ENCODE measurements at places on chromosomes 3 and 15.

DNA sequence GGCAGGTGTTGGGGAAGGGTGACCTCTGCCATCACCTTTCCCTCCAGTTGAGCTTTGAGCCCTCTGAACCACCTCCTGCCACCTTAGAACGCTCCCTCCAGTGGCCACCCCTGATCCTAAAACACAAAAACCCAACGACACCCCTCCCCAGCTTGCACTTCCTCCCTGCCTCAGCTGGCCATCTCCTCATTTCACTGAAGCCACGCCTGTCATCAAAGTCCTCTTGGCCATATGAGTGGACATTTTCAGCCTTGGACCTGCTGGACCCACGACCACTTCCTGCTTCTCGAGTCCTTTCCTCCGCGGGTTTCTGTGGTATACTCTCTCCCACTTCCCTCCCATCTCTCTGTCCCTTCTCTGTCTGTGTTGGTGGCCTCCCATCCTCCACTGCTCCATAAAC is 48.5 kb upstream of the NR2C2 start:
- DNase-seq = no peak

GRCh38 chr15:63514531-63514943 is 10.1 kb downstream of the USP3 start:
- no peak for DNase-seq

DNA sequence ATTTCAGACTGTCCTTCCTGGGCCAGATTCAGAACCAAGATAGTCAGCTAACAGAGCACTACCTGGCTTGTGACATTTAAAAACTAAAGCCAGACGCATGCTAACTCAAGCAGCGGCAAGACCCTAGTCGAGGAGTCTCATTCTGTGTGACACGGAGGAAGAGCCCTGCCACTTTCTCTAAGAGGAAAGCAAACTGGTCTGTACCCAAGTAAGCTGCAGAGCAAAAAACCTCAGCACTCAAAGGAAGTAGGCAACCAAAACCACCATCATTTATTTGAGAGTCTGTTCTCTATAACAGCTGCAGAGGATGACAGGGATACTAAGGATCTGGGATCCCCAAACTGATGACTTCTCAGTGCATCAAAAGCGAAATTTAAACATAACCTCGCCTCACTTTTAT is 152.1 kb downstream of the OSBPL10 start:
- no peak for DNase-seq

GRCh38 chr3:81660036-81660435 is 101.4 kb downstream of the GBE1 start:
- DNase-seq = no peak

DNA sequence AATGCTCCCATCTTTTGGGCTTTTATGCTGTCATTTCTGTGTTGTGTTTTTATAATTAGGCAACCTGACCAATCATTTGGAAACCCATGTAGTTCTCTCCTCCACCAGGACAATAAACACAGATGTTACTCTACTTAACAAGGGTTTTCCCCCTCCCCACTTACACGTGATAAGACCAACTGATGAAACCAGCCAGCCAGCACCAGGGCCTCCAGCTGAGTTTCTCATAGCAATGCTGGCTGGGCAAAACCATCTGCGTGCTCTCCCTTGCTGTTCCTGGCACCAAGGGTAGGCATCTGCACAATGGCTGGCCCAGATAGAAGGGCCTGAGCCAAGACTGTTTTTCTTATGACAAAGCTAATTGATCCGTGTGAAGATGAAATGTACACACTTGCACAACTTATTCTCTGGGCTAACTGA is 310.4 kb downstream of the PLCL2 start:
- no peak for DNase-seq

DNA sequence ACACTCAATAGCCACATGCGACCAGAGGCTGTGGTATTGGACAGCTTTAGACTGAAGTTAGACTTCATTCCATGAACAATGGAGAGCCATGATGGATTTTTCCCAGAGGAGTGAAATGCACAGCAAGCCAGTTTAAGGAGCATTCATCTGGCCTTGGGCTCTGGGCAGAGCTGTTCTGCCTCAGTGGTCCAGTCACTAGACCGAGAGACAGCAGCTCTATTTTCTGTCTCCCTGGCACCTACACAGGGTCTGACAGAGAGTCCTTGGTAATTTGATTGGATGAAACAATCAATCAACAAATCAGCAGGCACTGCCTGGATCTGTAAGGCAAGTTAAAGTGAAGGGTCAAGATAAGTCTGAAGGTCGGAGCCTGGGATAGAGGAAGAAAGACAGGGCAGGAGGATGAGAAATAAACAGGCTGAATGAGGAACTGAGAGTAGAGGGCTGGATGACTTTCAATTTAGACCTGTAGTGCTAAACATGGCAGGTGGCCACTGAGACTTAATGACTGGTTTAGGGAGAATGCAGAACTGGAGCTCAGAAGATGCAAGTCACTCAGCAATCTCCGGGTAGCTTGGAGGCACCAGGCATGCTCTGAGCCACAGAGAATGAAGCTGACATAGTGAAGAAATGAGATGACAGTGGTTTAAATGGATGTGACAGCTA is 98.5 kb upstream of the SLC25A36 start:
- DNase-seq = no peak

GRCh38 chr3:16286751-16287543 is 21.9 kb downstream of the OXNAD1 start:
- no peak for DNase-seq

GRCh38 chr3:127998596-127998995 is 53.6 kb upstream of the SEC61A1 start:
- no peak for DNase-seq

DNA sequence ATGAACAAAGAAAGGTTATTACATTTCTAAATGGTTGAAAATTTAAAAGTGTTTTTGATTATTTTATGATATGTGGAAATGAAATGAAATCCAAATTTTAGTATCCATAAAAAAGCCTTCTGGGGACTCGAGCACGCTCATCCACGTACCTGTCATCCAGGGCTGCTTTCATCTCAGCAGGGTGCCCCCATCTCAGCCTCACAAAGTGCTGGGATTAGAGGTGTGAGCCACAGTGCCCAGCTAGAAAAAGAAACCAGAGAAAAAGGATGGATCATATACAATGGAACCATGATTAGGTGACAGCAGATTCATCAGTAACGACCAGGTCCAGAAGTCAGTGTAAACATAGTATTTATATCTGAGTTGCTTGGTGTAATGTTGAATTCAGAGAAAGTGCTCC is 49.7 kb downstream of the STARD5 start:
- DNase-seq = no peak

DNA sequence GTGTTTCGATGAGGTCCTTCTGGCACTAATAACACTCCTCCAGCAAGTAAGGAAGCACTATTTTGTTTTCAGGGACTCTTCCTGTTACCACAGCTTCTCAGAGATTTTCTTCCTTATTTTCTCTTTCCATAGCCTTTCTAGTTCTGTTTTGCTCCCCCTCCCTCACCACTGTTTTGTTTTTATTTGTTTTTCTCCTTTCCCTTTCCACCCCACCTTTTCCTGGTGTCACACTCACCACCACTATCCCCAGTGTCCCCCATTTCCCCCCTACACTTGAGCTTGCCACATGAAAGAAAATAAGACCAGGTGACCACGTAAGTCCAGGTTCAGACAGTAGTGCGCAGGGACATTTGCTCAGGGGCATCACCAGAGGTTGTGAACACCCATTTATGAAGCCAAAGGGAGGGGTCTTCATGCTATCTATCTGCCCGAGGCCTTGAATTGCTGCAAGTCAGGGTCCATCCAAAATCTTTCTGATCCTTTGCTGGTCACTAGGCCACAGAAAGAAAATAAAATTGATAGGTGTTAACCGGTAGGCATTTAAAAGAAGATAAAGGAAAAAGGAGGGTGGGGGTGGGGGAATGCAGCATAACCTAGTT is 1.4 kb upstream of the RFTN1 start:
- no peak for DNase-seq

DNA sequence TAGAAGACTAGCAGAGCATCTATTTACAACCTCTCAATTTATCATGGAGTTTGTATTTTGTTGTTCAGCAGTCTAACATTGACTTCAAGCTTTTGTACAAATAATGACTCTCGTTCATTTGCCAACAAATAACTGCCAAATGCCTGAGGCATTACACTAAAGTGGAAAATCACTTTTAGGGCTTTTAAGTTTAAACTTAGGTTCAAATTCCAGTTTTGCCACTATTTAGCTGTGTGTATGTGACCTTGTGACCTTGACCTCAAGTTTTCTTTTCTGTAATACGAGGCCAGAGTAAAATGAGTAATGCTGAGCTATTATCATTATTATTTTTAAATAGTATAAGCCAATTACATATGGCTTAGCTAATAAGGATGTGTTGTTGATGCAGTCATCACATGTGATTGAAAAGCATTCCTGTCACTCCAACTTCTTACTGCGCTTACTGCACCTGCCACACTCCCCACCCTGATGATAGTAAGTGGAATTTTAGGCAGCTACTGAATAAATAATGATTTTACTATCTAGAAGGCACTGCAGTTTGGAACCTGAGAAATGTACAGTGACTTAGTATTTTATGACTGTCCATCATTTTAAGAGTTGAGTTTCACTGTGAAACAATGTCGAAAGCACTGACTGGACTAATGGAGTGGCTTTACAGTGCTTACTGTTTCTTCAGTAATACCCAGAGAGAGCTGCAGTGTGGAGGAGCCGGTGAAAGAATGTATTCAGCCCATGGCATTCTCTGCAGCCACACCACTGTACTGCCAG is 16.3 kb downstream of the ARL8B start:
- DNase-seq = no peak

- DNase-seq = no peak
These were observed 38.8 kb upstream of the IQSEC1 start for GRCh38 chr3:13111873-13112520.

DNA sequence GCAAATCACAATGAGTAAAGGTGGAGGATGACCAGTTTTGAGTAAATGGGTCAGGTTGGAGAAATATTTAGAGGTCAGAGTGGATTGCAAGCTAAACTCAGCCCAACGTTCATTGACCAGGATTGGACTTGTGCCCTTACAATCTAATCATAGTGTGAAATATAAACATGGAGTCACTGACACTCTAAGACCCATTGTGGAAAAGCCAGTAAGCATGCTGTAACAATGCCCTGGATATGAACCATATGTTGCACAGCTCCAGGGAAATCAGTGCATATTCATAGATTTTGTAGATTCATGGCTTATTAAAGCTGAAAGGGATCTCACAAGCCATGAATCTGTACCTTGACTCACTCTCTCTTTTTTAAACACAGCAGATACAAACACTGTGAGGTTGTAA is 660.2 kb upstream of the LMCD1 start:
- no peak for DNase-seq

DNA sequence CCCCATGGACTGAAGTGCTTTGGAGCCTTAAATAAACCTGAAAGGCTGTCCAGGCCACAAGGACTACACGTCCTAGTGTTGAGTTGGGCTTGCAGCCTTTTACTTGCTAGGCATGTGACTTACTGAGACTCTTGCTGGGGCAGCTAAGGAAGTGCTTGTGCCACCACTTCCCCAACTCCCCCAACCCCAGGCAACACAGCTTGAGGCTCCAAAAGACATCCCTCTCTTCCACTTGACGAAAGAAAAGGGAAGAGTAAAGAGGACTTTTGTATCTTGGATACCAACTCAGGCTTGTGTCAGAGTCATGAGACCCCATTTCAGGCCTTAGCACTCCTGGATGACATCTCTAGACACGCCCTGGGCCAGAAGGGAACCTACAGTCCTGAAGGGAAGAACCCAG is 109.8 kb downstream of the XRN1 start:
- DNase-seq = no peak

- DNase-seq = no peak
These were observed 5.2 kb upstream of the GPR176 start for GRCh38 chr15:39925112-39925842.

- no peak for DNase-seq
These were observed 31.4 kb downstream of the DIPK2A start for GRCh38 chr3:144003051-144003450.

DNA sequence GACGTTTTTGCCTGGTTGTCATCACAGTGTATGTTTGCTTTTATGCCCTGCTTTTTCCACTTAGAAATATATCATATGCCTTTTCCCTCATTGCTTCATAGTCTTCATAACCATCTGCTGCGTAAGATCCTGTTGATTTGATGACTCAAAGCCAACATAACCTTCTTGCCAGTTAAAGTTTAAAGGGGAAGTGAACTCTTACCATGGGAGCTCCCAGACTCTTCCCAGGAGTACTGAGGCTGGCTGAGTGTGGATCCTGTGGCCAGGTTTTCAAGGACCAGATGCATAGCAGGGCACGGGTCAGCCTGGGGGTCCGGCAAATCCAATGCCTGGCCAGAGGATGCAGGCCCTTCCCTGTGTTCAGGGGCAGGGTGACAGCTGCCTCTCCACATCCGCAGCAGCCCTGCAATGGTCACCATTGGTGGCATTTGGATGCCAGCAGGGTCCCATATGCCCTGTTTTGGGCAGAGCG is 42.0 kb upstream of the SACM1L start:
- DNase-seq = no peak

DNA sequence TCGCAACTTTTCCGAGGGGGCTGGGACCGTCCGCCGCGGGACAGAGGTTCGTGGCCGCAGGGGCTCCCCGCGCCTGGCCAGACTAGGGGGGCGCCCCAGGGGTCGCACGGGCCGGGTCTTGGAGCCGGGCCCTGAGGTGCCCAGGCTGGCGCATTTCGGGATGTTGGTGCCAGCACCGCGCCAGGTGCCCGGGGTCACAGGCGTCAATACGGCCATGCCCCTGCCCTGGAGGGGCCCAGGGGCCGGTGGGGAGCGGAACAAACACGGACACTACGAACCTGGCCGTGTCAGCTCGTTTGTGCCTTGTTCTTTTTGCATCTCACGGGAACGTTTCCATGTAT is 366 bp downstream of the TM6SF1 start:
- DNase-seq = no peak

- DNase-seq = no peak
These were observed 62.5 kb upstream of the GBE1 start for GRCh38 chr3:81823882-81824395.

DNA sequence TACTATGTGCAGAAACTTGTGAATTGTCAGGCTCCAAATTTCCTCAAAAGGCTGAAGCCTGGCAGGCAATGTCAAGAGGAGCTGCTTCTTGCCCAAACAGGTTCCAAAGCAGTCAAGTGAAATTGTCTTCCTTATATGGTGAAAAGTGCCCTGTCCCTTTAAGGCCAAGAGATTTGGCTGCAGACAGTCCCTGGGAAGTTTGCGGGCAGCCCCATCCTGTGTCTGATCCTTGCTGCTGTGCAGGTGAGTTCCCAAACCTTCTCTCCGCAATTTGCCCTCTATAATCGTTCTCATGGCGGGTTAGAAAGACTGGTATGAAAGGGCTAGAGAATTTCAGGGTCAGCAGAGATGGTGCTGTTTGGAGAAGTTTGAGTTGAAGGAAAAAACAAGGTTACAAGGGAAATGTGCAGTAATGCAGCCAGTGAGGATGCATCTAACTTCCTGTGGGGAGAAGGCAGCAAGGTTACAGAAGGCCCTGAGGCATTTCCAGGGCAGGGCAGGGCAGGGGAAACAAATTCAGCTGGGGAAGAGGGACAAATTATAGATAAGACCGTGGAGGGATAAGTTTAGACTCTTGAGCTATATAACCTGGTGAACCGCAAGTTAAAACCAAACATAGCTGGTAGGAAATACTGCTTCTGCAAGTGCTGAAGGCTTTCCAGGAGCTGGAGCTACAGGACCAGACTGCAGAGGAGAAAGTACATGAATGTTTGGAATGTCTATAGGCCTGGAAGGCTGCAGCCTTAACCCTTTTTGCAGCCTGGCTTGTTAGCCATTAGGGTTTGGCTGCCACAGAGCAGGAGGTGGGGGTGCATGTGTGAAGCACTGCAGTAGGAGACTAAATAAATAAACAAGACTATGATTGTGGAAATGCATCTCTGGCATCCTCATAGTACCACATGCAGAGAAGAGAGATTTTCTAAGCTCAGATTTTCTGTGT is 256.2 kb upstream of the IL12A start:
- DNase-seq = no peak

GRCh38 chr3:55984626-55985025 is 483.6 kb downstream of the ERC2 start:
- DNase-seq = no peak

- DNase-seq = no peak
These were observed 3.5 kb upstream of the SPTBN5 start for GRCh38 chr15:41897363-41897799.

Measured in effector memory CD8-positive, alpha-beta T cell (primary cell).